Karpas-422 (cell line): ENCODE measurements at places on chromosomes 12 and 14. TPM values are rescaled to one million over a fixed set of nuclear protein-coding genes. Genes with fewer than 3 reads are reported as not detected.
A peak's percentile ranks its signal among the peaks of the same experiment; 100 is the strongest.

GRCh38 chr14:61444215-61444768 is 122.9 kb downstream of the PRKCH start:
- H3K4me3 ChIP-seq: no peak overlapping the region
- no peak overlapping the region for H3K27ac ChIP-seq
- H3K4me1 ChIP-seq: peaks cover 14% of the 10 kb centered on the region
- H3K27me3 ChIP-seq: no peaks in the 10 kb centered on the region
- H3K36me3 ChIP-seq: no peaks in the 10 kb centered on the region
- no peak for DNase-seq

DNA sequence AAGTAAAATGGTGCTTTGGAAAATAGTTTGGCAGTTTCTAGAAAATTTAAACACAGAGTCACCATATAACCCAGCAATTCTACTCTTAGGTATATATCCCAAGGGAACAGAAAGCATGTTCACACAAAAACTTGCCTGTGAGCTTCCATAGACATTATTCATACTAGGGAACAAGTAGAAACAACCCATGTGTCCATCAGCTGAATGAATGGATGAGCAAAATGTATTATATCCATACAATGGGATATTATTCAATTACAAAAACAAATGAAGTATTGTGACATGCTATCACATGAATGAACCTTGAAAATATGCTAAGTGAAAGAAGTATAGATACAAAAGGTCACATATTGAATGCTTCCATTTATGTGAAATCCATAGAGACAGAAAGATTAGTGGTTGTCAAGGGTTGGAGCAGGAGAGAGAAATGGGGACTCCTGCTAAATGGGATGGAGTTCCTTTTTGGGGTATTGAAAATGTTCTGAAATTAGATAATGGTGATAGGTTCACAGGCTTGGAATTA is 7.9 kb downstream of the SLC10A1 start:
- H3K4me1 ChIP-seq: no peaks in the 10 kb centered on the region; the same call in 1 of the 2 replicates
- H3K27me3 ChIP-seq: no peaks in the 10 kb centered on the region
- no peak overlapping the region for H3K4me3 ChIP-seq
- no peaks in the 10 kb centered on the region for H3K36me3 ChIP-seq
- DNase-seq: no peak

GRCh38 chr12:131640525-131640924 is 70.4 kb upstream of the SFSWAP start:
- no peak for DNase-seq
- no peak overlapping the region for H3K4me3 ChIP-seq
- no peak overlapping the region for H3K27ac ChIP-seq
- H3K27me3 ChIP-seq: no peaks in the 10 kb centered on the region

DNA sequence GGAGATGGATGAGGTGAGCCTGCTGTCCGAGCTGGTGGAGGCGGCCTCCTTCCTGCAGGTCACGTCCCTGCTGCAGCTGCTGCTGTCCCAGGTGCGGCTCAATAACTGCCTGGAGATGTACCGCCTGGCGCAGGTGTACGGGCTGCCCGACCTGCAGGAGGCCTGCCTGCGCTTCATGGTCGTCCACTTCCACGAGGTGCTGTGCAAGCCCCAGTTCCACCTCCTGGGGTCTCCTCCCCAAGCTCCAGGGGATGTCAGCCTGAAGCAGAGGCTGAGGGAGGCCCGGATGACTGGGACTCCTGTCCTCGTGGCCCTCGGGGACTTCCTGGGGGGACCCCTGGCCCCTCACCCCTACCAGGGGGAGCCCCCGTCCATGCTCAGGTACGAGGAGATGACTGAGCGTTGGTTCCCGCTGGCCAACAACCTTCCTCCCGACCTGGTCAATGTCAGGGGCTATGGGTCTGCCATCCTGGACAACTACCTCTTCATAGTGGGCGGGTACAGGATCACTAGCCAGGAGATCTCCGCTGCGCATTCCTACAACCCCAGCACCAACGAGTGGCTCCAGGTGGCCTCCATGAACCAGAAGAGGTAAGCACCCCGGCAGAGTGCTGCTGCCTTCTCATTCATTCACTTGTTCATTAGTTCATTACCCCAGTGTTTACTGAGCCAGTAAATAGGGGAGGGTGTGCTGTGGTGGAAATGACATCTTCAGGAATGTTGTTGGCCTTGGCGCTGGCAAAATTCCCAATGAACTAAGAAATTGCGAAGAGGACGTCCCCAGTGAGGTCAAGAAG is 774 bp upstream of the MANSC4 start:
- peaks cover 4% of the 10 kb centered on the region for H3K36me3 ChIP-seq
- H3K27me3 ChIP-seq: no peaks in the 10 kb centered on the region
- DNase-seq: peak; percentile 73
- peaks cover 38% of the 10 kb centered on the region for H3K4me1 ChIP-seq
- H3K4me3 ChIP-seq: peak overlapping the region; percentile 90

- H3K27ac ChIP-seq: no peak overlapping the region
- no peak for DNase-seq
- H3K36me3 ChIP-seq: no peaks in the 10 kb centered on the region
- 0 out of 2 replicates have a peak, but pooled peaks cover 2% of the 10 kb centered on the region for H3K27me3 ChIP-seq
- no peaks in the 10 kb centered on the region for H3K4me1 ChIP-seq
- H3K4me3 ChIP-seq: no peak overlapping the region
These were observed 33.7 kb upstream of the CCNT1 start for GRCh38 chr12:48750215-48750614.

DNA sequence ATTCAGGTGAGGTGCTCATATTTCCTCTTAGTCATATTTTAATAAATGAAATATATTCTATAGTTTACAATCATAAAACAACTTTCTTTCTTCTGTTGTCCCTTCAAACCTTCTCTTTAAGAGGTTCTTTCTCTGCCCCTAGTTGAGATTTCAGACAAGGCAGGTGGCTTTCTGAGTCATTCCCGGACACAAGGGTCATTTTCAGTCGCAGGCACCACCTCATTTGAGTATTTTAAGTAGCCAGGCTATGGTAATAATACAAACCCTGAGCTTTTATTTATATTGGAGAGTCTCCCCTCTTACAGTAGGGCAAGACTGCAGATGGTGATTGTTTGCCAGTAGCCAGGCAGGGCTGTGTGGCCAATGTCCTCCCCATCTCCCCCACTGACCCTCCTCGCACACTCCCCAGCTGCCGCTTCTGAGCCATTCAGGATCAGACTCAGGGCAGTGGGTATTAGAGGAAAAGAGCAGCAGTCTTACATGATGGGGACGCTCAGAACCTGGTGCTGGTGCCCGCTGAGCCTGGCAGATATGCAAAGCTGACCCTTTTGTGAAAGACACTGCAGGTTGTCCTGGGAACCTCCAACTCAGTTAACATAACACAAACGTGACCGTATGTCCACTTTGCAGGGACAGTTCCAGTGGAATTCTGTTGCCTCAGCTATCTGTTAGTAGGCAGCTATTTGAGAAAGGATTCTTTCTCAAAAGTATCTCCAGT is 101.1 kb upstream of the BCL2L14 start:
- no peaks in the 10 kb centered on the region for H3K36me3 ChIP-seq
- no peak overlapping the region for H3K27ac ChIP-seq
- H3K27me3 ChIP-seq: no peaks in the 10 kb centered on the region
- no peaks in the 10 kb centered on the region for H3K4me1 ChIP-seq
- no peak overlapping the region for H3K4me3 ChIP-seq

DNA sequence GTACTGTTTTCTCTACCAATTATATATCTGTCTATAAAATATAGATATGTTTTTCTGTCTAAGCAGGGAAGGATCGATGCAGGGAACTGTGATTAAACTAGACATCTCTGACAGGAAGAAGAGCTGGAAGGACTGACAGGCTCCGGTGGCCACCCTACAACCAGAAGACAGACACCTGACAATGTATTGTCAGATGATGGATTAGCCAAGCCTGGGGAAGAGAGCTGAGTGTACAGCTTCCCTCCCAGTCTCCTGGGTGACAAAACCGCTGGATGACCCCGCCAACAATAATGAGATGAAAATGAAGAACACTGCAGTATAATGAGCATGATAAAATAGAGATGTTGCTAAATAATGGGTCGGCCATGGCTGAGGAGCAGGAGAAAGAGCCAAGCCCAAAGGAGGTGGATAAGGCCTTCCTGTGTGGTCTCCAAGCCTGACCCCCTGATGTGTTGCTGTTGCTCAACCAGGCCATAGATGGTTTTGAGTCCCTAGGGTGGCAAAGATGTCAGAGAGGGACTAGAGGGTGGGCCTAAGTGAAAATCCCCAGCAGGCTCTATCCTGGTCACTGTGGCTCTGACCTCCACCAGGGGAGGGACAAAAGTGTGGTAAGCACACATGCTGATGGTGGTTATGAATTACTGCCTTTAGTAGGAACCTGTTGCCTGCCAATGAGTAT is 28.2 kb downstream of the DHRS2 start:
- H3K27me3 ChIP-seq: no peaks in the 10 kb centered on the region; the same call in 1 of the 2 replicates
- H3K4me3 ChIP-seq: no peak overlapping the region
- H3K36me3 ChIP-seq: no peaks in the 10 kb centered on the region
- peaks cover 12% of the 10 kb centered on the region for H3K4me1 ChIP-seq
- H3K27ac ChIP-seq: no peak overlapping the region

GRCh38 chr12:92529944-92530343 is 172.8 kb upstream of the PLEKHG7 start:
- no peak overlapping the region for H3K4me3 ChIP-seq
- no peaks in the 10 kb centered on the region for H3K27me3 ChIP-seq
- no peak overlapping the region for H3K27ac ChIP-seq
- no peaks in the 10 kb centered on the region for H3K4me1 ChIP-seq

- no peak overlapping the region for H3K27ac ChIP-seq
- no peak overlapping the region for H3K4me3 ChIP-seq
- no peak for DNase-seq
These were observed 30.9 kb upstream of the TDRD9 start for GRCh38 chr14:103897075-103897947.

DNA sequence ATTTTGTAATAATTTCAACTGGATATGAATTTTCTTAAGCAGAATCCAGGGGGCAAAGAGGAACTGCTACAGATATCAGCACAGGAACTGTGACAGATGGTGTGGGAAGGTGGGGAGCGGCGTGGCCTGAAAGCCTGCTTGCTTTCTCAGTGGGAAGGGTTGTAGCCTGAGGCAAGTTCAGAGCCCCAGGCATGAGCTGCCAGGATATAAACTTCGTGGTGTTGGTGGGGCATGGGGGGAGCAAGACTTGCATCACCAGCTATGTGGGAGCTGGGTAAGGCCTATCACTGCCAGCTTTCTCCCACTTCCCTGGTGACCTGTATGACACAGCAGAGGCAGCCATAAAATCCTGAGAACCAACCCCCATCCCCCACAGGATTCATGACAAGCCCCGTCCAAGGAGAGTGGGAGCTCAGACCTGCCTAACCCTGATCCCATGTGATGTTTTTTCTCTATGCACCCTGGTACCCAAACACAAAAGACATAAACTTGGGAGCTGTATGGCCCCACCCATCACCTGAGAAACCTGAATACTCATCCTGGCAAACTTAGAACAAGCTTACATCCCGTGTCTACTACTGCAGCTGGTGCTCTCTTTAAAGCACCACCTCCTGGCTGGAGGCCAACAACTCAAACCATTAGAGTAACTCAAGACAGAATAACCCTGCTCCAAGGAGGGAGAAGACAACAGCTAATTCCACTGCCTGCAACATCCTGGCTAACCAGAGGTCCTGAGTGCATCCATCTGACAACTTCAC is 16.5 kb downstream of the CLEC1A start:
- H3K36me3 ChIP-seq: no peaks in the 10 kb centered on the region
- no peak overlapping the region for H3K4me3 ChIP-seq
- H3K4me1 ChIP-seq: no peaks in the 10 kb centered on the region
- no peak for DNase-seq
- H3K27me3 ChIP-seq: 0 out of 2 replicates have a peak, but pooled peaks cover 4% of the 10 kb centered on the region
- no peak overlapping the region for H3K27ac ChIP-seq

- H3K4me3 ChIP-seq: peak overlapping the region; percentile 71
- H3K27ac ChIP-seq: no peak overlapping the region
- no peaks in the 10 kb centered on the region for H3K27me3 ChIP-seq
These were observed 3.1 kb upstream of the TNS2 start for GRCh38 chr12:53046655-53047220.

DNA sequence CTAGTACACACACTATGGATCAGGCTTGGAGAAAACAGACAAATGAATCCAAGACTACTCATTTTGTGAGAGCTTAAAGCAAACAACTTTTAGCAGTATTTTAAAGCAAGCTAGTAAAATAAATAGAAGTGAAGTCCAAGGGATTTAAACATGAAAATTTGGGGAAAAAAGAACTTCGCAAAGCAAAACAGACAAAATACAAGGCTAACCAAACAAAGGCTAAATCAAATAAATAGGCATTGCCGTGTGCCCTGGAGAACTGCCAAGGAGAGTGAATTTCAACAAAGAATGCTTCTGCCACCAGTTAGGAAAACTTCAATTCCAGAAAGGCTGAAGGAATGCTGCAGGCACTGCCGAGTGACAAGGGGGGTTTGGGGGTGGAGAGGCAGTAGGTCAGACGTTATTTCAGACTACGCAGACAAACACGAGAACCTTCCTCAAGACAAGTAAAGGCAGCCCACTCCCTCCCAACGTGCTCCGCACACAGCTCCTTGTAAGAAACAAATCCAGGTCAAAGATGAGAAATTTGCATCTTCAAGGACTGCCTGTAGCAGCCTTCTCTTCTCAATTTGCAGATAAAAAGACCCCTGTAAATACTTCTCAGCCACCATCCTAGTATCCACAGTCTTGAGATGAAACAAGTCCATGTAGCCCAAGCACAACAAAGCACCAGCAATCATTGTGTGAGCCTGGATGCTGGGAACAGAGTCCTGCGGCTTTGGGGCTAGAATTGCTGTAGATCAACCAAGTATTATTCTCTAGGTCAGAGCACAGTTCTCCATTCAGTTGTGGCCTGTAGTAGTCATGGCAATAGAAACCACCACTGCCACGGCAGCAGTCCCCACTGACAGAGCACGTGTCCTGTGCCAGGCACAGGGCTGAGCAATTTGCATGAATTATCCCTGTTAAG is 43.3 kb downstream of the EFCAB11 start:
- no peaks in the 10 kb centered on the region for H3K36me3 ChIP-seq
- no peak overlapping the region for H3K4me3 ChIP-seq
- DNase-seq: no peak
- peaks cover 6% of the 10 kb centered on the region for H3K4me1 ChIP-seq
- H3K27me3 ChIP-seq: no peaks in the 10 kb centered on the region

Gene CD9
- total RNA-seq: not detected in 2 replicates

Gene FGF6
- not detected in 2 replicates for total RNA-seq

Gene MBD6
- 23.5 and 32.4 TPM in 2 replicates for total RNA-seq

Gene MYO1A
- total RNA-seq: 0.11 and 3.8 TPM in 2 replicates

Gene SCNN1A
- total RNA-seq: not detected in 2 replicates

Gene ABHD12B
- total RNA-seq: not detected in 2 replicates

Gene KRT2
- total RNA-seq: not detected in 2 replicates
